ENCODE measurements at places on chromosomes 5 and 9.

DNA sequence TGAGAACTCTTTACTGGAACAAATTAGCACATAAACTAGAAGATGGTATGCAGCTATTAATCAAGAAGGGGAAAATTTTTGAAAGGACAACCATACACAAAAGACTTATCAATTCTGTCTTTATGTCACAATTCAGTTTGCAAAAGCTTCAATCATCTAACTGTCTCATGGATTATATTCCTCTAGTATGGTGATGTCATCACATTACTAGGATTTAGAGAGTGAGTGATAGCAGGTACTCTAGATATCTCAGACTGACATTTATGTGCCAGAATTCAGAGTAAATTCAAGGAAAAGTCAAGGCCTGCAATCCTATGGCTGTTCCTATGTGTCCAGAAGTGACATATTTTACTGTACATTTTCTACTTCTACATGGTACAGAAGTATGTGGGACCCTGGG lies 318.9 kb upstream of the GRAMD2B start:
- DNase-seq = no peak

DNA sequence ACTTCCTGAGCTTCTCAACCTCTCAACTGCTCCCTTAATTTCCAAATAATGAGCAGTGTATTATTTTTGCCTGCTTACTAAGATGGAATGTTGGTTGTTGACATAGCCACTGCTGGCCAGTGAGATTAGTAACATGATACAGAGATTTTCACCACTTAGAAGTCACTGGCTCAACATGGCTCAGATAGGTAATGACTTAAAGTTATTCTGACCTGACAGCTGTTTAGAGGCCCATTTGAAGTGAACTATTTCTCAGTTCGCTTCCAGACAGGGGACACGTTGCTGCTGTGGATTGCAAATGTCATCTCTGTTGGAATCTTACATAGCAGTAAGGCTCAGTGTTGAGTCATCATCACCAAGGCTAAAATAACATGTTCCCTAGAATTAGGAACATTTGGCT lies 490.2 kb downstream of the TLE4 start:
- DNase-seq = no peak

- DNase-seq = no peak
Observed at GRCh38 chr9:114123031-114123977, 24.2 kb upstream of the KIF12 start.

DNA sequence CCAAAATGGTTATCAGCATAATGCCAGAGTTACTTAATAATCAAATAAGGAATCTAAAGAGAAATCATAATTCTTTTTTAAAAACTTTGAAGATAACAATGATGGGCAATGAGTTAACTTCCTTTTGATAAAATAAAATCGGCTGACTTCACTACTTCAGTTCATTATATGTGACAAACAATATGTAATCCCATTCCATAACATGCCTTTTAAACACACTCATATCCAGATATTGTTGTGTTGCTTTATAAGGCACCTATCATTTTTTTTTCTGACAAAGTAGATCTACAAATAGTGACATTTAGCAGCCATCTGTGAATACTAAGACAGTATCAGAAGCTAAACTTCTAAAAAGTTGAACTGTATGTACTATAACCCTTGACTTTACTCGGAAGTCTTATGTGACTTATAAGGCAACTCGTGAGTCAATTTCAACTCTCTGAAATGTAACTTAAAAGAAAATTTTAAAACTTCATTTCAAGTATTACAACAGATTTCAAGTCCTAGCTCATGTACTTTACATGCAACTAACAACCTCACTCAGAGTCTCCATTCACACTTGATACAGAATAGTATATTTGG lies 7.5 kb downstream of the ADAMTS6 start:
- DNase-seq = no peak

DNA sequence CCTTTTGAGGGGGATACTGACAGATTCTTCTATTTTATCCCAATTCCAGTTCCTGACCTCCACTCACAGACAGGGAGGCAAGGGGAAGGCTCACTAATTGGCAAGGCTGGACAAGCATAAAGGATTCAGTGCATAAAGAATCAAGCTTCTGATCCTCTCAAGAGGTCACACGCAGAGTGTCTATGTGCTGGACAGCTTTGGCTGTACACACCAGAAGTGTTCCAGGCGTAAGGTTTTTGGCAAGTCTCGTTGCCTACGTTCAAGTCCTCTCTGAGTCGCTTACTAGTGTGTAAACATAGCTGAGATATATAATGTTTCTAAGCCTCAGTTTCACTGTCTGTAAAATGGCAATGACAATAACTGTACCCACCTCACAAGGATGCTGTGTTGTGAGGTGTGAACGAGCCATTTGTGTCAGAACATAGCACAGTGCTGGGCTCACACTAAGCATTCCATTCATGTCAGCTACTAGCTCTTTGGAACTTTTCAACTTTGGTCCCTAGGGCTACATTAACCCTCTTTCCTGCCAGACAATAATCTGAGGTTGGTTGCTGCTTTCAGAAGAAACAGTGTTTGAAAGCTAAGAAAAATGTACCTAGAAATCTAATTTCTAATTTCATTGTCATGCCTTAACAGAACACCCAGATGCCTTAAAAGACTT lies 52.1 kb downstream of the PALM2AKAP2 start:
- DNase-seq = no peak

- DNase-seq = no peak
Observed at GRCh38 chr5:88925692-88926490, 42.9 kb upstream of the MEF2C start.

DNA sequence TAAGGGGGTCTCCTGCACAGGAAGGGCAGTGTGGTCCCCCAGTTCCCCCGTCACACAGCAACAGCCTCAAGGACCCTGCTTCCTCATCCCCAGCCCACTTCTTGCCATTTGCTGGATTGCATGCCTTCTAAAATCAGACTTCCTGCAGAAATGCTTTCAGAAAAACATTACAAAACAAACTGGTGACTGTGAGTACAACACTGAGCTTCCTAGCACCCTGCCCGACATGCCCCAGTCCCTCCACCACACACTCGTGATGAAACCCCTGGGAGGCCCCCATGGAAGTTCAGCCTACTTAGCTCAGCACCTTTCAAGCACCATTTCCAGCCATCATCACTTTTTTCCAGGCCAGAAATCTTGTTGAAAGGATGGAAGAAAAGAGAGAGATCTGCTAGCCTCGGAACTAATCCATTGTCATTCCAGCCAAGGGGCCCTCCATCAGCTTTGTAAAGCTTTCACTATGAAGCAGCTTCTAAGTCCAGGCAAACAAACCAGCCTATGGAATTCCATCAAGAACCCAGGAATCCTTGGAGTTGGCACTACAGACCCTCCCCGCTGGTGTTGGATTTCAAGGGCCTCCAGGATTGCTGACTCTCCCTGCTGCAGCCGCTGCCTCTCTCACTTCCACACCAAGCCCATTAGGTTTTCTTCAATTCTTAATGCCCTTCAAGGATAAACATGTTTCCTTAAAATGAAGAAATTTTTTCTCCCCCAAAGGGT lies 114.6 kb downstream of the C5orf15 start:
- no peak for DNase-seq

- no peak for DNase-seq
Observed at GRCh38 chr5:146667633-146668272, 151.8 kb upstream of the GPR151 start.

- no peak for DNase-seq
Observed at GRCh38 chr5:37722236-37723161, 117.3 kb downstream of the GDNF start.

DNA sequence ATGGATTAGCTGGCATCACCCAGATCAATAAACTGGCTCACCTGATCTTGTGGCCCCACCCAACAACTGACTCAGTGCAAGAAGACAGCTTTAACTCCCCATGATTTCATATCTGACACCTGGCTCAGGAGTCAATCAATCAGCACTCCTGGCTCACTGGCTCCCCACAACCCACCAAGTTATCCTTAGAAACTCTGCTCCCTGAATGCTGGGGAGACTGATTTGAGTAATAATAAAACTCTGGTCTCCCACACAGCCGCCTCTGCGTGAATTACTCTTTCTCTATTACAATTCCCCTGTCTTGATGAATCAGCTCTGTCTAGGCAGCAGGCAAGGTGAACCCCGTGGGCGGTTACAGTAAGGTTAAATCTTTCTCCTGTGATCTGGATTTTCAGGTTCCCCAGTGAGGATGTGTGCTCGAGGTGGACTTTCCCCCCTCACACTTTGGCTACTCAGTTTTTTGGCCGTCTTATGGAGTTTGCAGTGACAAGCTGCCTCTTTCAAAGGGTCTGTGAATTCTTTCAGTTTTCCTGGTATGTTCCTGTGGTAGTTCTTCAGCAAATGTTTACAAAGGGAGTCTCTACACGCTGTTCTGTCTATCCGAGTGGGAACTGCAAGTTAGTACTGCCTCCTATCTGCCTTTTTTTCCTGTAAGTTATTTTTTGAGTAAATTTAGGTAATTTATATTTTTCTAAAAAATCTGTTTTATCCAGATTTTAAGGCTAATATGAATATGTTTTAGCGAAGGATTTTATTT lies 500.2 kb upstream of the NUDT12 start:
- DNase-seq = no peak

- DNase-seq = no peak
Observed at GRCh38 chr5:127297348-127298035, 6.9 kb downstream of the MEGF10 start.

DNA sequence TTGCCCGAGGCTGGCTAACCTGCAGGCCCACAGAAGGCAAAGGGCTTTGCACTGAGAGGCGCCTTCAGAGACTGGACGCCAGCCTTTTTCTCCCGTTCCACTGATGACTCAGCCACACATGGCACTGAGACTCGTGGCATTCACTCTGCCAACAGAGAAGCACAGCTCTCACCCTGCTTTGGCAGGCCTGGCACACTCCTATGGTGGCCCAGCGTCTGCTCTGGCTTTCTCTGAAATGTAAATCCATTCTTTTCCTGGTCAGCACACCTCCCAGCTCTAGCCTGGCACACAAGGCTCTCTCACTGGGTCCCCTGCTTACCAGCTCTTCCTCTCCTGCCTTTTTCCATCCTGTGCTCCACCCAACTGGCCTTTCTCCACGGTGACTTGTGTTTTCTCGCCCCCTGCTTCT lies 5.9 kb upstream of the MELK start:
- no peak for DNase-seq

DNA sequence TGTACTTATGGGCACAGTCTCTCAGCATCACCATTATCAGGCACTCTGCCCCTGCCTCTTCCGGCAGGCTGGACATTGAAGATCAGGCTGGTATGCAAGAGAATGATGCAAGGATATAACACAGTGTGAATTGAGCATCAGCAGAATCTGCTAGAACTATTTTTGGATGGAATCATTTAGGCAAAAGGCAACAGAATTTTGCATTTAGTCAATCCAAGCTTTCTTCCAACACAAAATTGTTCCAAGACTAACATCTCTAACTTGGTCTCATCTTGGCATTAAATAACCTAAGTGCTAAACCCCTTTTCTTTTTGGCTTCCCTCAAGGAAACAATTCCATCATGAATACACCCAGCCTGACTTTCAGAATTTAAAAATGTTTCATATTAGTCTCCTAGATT lies 339.9 kb downstream of the PRELID2 start:
- DNase-seq = no peak

DNA sequence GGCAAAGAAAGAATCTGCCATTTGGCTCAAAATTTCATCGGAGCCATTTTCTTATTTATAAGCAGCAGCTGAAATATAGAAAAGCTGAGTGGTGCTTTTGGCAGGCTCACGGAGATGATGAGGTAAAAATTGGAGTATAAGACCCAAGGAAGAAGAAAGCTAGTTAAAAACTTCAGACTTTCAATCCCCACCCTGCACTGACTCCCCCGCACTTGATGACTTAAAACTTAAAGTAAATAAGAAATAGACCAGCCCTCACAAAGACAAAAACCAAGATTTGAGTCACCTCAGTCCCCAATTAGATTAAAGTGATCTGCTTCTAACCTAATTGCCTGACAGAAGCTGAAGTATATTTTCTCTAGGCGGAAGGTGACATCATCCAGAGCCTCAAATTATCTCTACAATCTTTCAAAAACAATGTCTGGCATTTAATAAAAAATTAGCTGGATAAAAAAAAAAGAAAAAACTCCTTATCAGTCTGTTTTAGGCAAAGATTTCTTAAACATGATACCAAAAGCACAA lies 124.0 kb upstream of the PJA2 start:
- DNase-seq = no peak

GRCh38 chr9:21513431-21513830 lies 31.3 kb upstream of the IFNE start:
- DNase-seq = no peak

GRCh38 chr9:20884985-20885593 lies 146.4 kb downstream of the HACD4 start:
- DNase-seq = peak; percentile 33

- no peak for DNase-seq
Observed at GRCh38 chr9:136017289-136018190, 56.4 kb upstream of the UBAC1 start.

- DNase-seq = no peak
Observed at GRCh38 chr5:143108498-143109128, 294.9 kb downstream of the NR3C1 start.

DNA sequence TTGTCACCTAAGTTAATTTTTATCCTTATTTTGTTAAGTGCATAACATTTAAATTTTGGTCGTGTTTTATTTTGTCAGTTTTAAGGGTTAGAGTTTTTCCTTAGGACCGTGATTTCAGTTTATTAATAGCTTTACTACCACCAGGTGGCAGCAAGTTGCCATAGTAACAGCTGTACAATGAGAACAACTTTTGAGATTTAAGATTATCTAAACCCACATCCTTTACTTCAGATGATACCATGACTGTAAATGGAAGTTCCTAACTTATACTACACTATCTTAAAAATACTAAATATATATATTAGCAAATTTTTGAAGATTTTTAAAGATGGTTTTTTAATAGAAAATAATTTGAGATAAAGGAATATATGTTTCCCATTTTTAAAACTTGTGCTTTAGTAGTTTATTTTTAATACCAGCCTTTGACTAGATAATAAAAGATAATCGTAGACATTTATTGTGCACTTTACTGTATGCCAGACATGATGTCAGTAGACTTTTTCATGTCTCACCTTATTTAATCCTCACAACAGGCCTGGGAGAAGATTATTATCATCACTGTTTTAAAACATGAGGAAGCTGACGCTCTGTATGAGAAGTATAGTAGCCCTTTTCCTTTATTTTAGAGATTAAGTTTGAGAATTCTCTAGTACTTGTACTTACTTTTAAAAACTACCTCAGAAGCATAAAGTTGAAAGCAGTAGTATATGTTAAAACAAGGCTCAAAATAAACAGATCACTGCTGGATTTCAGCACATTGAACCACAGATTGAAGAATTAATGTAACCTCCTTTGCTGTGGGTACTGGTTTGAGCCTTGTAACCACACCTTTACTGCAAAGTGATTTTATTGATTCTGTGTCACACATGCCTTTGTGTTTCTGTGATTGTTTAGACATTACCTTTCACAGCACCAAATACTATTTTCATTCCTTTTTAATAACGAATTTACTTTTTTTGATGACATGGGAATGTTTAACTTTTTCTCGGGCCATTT lies 27.5 kb downstream of the SREK1 start:
- no peak for DNase-seq

Data from stimulated activated CD8-positive, alpha-beta memory T cell treated with anti-CD3 and anti-CD28 coated beads, Interleukin-2, amount 100 ng/mL, for 1 hour (primary cell).